ENCODE measurements at places on chromosomes 6 and 20.

DNA sequence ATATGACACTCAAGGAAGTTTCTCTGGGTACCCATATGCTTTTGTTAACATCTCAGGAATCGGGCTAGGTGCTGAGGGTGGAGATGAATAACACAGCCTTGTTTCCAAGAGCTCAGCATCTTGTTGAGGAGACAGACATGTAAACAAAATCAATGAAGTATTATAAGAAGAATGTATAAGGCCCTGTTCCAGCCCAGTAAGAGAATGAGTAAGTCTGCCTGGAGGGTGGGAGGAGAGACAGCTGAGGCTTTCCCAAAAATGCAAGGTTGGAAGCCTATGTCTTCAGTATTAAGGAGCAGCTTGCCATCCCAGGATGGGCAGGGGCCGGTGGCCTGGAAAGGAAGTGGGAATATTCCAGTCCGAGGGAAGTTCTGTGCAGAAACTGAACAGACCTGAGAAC is 615.3 kb upstream of the BTBD3 start:
- no peak for DNase-seq

- DNase-seq = no peak
Observed at GRCh38 chr20:59230385-59230784, 66.8 kb downstream of the ZNF831 start.

DNA sequence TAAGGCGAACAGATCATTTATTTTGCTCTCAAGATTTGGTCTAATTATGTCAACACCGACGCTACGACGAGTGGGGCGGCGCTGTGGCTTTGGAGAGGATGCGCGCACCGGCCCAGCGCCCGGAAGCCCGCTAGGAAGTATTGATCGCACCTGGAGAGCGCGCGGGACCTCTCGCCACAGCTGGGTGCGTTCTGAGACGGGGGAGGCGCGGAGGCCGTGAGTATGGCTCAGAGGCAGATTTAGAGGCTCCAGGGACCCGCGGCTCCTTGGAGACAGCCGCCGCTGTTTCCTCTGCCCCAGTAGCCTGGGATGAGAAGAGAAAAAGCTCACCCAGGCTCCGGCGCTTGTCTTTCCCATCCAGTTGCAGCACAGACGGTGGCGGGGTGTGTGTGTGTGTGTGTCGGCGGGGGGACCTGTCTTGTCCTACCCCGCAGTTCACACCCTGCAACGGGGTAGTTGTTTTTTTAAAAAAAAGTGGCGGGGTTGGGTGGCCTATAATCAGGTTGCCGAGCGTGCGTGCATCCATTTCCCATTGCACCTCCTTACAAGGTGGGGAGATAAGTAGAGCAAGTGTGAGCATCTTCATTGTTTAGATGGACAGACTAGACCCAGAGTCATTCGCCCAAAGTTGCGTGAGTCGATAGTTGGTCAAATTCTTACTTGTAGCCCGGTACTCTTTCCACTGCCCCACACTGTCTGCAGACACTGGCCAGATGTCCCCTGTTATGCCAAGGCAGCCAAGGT is 11.2 kb downstream of the TFAP2D start:
- DNase-seq = no peak

DNA sequence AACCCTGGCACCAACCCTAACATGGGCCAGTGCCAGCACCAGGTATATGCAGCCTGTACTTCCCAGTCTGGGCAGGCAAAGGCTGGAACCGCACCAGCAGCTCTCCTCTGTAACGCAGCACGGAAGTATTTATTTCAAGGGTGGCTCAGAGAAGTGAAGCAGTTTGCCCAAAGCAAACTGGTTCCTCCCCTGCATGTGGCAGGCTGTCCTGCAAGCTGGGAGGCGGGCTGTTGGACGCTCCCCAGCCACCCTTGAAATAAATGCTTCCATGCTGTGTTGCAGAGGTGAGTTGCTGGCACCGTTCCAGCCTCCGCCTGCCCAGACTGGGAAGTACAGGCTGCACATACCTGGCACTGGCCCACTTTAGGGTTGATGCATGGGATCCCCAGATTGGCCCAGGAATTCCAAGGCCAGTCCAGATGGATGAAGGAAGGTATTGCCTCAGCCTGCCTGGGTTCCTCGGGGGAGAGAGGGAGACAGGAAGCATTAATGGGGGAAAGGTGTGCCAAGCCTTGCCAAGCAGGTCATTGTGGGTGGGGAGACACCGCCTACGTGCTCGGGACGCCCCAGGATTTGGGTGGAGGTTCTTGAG is 49.8 kb downstream of the PPARD start:
- DNase-seq = no peak

DNA sequence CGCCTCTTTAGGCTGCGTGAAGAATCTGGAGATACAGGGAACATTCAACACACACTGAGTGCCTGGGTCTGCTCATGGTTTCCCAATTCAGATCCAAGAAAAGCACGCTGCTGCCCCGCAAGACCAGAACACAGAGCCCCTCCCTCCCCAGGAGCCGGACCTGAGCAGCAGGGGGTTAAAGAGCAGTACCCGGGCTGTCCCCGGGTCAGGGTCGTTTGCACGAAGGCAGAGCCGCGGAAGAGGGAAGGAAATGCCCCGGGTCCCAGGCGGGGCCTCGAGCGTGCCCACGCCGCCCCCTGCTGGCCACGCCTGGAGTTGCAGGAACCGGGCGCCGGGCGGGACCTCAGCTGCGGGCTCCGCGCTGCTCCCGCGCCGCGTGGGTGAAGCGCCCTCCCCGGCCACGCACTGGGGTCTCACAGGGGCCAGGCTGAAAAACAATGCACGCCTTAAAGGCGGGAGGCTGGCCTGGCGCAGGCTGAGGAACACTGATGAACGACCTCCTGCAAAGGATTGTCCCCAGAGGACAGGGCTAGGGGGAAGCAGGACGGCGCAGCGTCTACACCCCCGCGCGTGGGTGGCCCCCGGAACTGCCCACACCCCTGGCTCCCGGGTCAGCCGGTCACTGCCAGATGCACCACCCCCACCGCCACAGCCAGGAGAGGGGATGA is 48.9 kb downstream of the ANKRD60 start:
- DNase-seq = peak; percentile 35

DNA sequence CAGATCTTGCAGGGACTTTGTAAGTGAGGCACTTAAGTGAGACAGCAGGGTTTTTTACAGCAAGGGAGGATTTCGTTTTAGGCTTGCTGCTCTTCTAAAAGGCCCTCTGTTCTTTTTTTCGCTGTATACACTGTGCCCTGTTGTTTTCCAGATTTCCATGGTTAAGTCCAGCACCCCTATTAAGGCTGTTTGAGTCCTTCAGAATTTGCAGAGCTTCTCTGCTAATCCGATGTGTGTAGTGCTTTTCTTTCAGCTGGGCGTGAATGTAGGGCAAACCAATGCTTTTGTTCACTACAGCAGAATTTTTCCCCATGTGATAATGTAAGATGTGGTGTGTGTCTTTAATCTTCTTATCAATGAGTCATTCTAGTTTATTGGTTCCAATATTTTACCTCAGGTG is 200.5 kb upstream of the RREB1 start:
- DNase-seq = no peak

DNA sequence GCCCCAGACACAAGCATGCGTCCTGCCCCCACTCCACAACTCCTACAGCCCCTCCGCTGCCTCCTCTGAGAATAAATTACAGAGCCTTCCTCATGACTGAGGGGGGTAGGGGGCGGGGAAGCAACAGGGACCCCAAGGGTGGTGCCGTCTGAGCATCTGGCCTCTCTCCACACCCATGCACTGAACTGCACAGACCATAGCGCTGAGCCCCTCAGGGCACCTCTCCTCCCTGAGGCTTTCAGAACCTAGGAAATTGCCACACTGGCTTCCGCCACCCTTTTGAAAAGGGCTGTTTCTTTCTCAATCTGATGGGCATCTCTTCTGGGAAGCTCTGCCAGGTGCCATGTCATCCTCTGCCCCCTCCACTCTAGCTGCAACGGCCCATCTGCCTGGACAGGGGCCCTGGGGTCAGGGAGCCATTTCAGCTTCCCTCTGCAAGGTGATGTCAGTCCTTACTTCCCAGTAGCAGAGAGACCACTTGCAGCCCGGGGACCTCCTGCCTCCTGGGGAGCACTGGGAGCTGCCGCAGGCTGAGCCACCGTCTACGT is 2.5 kb downstream of the CST7 start:
- no peak for DNase-seq

- DNase-seq = no peak
Observed at GRCh38 chr20:38414769-38415450, 20.2 kb downstream of the SNHG17 start.

- no peak for DNase-seq
Observed at GRCh38 chr6:126170978-126171382, 168.9 kb upstream of the CENPW start.

- no peak for DNase-seq
Observed at GRCh38 chr6:106398621-106399020, 38.1 kb downstream of the CRYBG1 start.

GRCh38 chr6:97677626-97678025 is 394.6 kb upstream of the MMS22L start:
- no peak for DNase-seq

DNA sequence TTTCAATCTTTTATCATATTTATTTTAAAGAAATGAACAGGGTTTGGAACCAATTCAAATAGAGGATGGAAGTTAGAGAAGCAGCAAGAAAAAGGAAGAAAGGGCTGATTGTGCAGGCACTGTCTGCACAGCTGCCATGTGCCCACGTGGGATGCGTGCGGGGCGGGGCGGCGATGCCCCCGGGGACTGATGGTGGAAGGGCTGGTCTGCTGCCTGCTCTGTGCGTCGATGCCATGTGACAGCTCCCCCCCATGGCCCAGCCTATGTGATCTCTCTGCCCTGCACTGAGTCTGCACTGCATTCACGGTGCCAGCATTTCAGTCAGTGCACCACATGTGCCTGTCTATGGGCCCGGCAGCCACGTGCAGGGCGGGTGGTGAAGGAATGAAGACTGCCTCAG is 96.4 kb downstream of the IRF4 start:
- peak; percentile 91 for DNase-seq

DNA sequence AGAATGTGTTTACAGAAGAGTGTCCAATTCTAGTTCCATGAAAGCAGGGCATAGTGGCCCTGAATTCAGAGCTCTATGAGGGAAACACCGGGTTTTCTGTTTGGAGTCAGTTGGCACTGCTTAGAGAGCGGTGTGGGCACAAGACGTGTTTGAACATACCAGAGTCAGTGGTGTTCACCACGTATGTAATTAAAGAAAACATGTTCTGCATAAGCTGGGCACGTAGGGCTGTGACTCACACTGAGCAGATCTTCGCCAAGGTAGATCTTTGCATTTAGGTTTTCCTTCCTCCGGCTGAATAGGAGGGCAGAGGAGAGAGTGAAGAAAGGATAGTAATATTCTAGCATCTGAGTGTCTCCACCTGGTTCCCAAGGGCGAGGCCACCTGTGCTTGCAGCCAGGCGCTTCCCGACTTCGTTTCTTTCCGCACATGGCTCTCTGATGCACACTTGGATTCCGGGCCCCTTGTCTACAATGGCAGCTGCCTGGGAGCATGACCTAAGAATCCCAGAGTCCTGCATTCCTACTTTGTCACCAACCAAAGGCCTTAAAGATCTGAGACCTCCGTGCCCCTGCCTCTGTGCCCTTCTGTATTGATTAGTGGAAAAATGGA is 136.2 kb downstream of the ERMARD start:
- DNase-seq = no peak

- DNase-seq = no peak
Observed at GRCh38 chr6:97456070-97456469, 173.1 kb upstream of the MMS22L start.

DNA sequence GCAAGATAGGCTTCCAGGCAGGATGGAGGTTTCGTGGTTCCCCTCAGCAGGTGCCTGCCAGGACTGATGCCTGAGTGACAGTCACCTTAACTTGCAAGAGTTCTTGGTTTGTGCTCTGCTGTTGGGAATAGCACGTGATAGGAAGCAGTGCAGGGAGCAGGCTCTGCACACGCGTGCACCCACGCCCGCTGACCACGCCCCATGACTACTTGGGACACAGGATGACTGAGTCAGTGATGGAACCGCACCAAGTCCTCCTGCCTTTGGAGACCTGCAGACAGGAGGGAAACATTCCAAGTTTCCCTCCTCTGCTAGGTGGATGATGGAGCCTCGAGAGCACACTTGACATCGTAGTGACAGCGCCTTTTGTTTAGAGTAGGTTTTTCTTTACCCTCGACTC is 164.2 kb downstream of the DTNBP1 start:
- no peak for DNase-seq

- no peak for DNase-seq
Observed at GRCh38 chr6:158571826-158572652, 12.1 kb downstream of the TMEM181 start.

GRCh38 chr20:10540636-10541493 is 105.8 kb downstream of the SLX4IP start:
- no peak for DNase-seq

- DNase-seq = no peak
Observed at GRCh38 chr20:51628533-51629398, 86.2 kb upstream of the NFATC2 start.

GRCh38 chr6:32332433-32332832 is 39.3 kb downstream of the TSBP1 start:
- no peak for DNase-seq

Data from hippocampal formation (tissue), 2 donors.